Psoas muscle (tissue), 8 donors: ENCODE measurements at places on chromosomes 3 and 15. TPM values are rescaled to one million over a fixed set of nuclear protein-coding genes. Genes with fewer than 3 reads are reported as not detected.

Gene EIF4G1
- total RNA-seq: 448 TPM

Gene RHOV
- total RNA-seq: not detected

Gene SCAMP5
- 0.23 TPM for total RNA-seq

DNA sequence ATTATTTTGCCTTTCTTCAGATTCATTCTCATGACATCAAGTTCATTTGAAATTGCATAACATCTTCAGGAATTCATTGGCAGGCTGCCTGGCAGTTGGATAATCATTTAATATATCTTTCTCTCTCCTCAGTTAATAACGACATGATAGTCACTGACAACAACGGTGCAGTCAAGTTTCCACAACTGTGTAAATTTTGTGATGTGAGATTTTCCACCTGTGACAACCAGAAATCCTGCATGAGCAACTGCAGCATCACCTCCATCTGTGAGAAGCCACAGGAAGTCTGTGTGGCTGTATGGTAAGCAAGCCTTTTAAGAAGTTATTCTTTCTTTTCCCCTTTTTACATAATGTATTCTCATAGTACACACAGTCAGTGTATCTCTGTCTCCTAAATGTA lies 38.2 kb downstream of the TGFBR2 start:
- DNase-seq: no peak

Gene GOLGA8S
- total RNA-seq: not detected

Gene TUSC2
- 32.3 TPM for total RNA-seq

GRCh38 chr3:165355316-165355715 lies 159.1 kb upstream of the SLITRK3 start:
- no peak for DNase-seq

Gene GASK1A
- 3.7 TPM for total RNA-seq

DNA sequence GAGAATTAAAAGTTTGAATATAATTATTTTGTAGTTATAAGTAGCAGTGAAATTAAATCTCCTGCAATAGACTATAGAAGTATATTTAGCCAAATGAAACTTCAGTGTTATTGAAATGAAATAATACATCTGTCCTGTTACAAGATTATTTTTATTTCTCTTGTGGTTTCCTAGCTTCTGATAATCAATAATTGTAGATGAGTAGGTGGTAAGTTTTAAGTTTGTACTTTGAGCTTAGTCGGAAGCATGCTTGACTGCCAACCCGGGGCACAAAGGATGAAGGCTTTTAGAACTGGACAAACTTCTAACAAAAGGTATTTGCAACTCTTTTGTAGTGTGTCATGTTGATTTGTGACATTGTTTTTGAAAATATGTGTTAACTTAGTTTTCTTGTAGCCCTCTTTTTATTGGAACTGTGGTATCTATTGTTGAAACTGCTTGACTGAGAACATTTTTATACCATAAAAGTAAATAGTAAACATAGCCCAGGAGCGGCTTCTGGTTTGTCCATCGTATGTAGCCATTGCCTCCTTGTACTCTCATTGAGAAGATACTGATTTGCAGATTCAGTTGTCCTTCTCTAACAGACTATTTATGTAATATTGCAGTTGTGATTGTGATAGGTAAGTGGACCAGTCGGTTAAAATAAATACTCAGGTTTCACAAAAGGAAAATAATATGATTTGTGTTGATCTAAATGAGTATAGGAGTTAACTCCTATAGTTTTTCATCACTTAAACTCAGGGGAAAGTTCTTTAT lies 2.9 kb downstream of the CTNNB1 start:
- DNase-seq: no peak

DNA sequence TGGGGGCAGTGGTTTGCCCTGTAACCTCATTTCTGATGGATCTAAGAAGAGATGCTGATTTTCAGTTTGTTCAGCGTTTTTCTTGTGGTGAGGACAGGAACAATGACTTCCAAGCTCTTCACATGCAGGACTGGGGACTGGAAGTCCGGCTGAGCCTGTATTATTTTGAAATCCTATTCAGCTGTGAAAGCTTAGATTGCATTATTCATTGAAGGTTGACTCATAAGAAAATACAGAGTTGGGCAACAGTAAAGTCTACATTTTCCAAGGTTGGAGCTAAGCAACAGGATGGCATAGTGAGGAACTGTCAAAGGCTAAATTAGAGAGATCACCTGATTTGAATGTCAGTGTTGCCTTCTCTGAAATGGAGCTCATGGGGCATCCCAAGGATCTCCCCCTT lies 230.9 kb upstream of the FEZF2 start:
- DNase-seq: no peak
